ENCODE measurements at places on chromosomes 13 and 19.

- no peak for DNase-seq
These were observed 24.0 kb upstream of the MIER2 start for GRCh38 chr19:368630-369024.

GRCh38 chr13:83633746-83634145 lies 248.5 kb downstream of the SLITRK1 start:
- no peak for DNase-seq

- no peak for DNase-seq
These were observed 29.5 kb upstream of the RBM26 start for GRCh38 chr13:79435561-79435990.

- no peak for DNase-seq
These were observed 20.4 kb downstream of the FAM187B start for GRCh38 chr19:35208121-35208520.

DNA sequence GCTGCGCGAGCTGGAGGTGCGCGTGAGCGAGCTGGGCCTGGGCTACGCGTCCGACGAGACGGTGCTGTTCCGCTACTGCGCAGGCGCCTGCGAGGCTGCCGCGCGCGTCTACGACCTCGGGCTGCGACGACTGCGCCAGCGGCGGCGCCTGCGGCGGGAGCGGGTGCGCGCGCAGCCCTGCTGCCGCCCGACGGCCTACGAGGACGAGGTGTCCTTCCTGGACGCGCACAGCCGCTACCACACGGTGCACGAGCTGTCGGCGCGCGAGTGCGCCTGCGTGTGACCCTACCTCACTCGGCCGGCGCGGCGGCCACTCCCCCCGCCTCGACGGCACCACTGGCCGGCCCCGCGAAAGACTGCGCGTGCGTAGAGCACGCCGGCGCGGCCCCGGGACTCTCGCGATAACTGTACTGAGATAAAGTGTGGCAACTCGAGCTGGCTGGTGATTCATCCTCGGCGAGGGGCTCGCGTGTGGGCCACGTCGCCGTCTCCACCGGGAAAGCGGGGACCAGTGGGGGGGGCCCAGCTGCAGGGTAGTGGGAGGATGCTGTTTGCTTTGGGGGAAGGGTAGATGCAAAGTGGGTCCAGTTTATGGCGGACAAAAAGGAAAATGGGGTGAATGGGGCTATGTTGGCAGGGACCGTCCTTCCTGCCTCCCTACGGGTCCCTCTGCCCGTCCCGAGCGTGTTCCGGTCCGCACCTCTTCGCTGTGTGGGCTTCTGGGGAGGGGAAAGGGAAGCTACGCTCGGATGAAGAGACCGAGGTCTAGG lies 11.4 kb downstream of the FUT6 start:
- peak; percentile 95 for DNase-seq

DNA sequence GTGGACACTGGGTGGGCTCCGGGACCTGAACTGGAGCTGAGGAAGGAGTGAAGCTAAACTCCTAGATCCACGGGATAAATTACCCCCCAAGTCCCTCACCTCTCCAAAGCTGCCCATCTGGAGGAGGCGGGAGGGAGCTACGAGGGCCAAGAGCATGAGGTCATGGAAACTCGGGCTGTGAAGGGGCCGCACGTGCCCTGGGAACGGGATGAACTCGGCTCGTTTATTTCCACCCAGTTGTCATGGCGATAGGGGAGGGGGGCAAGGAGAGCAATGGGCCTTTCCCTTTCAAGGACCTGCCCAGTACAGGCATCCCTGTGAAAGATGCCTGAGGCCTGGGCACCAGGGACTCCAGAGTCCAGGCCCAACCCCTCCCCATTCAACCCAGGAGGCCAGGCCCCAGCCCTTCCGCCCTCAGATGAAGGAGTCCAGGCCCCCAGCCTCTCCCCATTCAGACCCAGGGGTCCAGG lies 3.8 kb downstream of the PPP1R12C start:
- DNase-seq, result no peak
